Erythroblast (primary cell): ENCODE measurements at places on chromosomes 11 and 22.

GRCh38 chr11:121575250-121575962 lies 122.6 kb upstream of the SORL1-AS1 start:
- no peak for DNase-seq

GRCh38 chr11:69876013-69876412 lies 56.8 kb upstream of the FGF3 start:
- DNase-seq, result no peak

- DNase-seq, result no peak
Observed at GRCh38 chr22:38481162-38481870, 13.4 kb downstream of the KDELR3 start.

- peak; percentile 4 for DNase-seq
Observed at GRCh38 chr11:11987503-11988022, 20.9 kb downstream of the DKK3 start.

DNA sequence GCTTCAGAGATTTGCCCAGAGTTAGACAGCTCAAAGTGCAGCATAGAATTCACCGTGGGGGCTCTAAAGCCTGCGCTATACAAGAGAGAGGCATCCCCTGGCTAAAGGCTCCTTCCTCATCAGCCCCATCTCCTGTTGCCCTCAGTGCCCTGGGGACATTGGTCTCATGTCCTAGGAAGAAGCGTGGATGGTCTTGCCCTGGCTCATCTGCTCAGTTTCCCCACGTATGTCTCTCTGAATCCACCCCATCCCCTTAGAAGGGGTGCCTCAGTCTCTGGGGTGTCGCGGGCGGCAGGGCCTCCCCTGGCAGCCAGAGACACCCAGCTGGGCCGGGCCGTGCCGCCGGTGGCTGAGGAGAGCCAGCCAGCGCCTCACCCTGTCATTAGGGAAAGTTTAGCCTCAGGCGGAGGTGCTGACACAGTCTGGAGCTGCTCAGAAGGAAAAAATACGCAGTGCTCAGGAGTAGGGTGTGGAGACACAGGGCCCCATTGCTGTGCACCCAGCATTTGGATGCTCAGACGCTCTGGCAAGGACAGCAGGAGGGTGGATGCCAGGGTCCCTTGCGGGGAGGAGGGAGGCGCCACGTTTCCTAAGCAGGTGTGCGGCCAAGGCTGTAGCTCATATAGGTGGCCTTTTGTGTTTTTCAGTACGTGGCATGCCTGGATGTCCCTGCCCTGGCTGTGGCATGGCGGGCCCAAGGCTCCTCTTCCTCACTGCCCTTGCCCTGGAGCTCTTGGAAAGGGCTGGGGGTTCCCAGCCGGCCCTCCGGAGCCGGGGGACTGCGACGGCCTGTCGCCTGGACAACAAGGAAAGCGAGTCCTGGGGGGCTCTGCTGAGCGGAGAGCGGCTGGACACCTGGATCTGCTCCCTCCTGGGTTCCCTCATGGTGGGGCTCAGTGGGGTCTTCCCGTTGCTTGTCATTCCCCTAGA lies 1.3 kb downstream of the SLC39A13 start:
- no peak for DNase-seq

DNA sequence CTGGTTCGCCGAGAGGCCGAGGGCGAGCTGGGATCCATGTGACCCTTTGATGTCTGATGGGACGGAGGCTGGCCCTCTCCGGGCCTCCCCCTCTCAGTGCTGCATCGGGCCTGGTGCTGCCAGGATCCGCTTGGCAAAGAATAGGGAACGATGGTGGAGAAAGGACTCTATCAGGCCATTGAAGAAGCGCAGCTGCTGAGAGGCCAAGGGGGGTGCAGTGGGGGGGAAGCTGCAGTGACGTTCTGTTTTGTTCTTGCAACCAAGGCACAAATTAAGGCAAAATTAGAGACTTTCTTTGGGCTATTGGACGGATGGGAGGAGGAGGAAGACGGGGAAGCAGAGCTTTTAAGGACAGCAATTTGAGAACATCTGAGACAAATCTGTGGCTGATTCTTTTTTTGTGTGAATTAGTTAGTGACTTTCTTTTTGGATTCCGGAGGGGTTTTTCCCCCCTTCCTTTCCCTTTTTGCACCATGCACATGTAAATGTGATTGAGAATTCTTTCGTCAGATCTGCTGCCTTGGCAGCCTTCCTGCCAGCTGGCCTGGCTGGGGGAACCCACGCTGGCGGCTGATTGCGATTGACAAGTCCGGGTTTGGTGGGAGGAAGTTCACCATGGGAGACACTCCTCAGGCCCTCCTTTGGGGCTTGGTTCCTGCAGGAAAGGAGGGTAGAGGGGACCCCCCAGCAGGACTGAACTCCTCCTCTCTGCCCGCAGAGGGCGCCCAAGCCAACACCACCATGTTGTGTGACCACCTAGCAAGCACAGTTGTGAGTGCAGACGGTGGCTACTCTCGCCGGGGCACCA lies 214.6 kb downstream of the NTM start:
- DNase-seq, result peak; percentile 1

DNA sequence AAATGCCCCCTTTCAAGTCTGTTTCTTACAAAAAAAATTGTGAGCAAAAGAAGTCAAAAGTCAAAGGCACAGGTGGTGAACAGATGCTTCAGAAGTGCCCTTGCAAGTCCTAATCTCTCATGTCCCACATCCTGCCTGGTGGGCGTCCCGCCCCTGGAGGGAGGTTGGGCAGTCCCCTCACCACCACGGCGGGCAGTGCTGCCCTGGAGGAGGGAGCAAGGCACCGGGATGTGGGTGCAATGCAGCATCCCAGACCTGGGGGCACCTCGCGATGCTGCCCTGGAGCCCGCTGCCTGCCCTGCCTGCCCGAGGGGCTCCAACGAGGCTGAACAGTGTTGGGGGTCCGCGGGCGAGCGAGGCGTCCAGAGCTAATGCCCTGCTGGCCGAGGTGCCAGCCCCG lies 15.9 kb downstream of the MRGPRG start:
- no peak for DNase-seq

- DNase-seq, result no peak
Observed at GRCh38 chr11:121337740-121338272, 45.2 kb downstream of the SC5D start.

- DNase-seq, result no peak
Observed at GRCh38 chr22:16955678-16956210, 52.3 kb downstream of the GAB4 start.

- no peak for DNase-seq
Observed at GRCh38 chr11:15757048-15757698, 599.2 kb downstream of the SOX6 start.

DNA sequence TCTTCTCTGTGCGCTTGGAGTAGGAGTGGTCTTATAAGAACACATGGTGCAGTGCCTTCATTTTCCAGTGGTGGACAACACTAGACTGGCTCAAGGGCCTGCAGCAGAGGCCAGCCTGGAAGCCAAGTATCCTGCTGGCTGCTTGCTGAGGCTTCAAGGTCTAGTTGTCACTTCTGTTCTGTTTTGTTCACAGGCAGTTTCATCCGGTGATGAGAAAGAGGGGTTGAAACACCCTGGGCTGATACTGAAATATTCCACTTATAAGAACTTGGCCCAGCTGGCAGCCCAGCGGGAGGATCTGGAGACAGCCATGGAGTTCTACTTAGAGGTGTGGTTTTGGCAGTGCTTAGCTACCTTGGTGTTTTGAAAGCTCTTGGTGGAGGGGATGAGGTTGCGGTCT lies 29.8 kb downstream of the CABIN1 start:
- no peak for DNase-seq

DNA sequence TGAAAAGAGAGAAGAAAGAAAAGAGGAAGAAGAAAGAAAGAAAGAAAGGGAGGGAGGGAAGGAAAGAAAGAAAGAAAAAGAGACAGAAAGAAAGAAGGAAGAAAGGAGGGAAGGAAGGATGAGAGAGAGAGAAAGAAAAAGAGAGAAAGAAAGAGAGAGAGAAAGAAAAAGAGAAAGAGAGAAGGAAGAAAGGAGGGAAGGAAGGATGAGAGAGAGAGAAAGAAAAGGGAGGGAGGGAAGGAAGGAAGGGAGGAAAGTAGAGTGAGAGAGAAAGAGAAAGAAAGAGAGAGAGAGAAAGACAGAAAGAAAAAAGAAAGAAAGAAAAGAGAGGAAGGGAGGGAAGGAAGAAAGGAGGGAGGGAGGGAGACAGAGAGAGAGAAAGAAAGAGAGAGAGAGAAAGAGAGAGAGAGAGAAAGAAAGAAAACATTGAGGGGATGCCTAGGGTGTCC lies 11.5 kb upstream of the RAC2 start:
- DNase-seq, result no peak

- DNase-seq, result no peak
Observed at GRCh38 chr11:32171445-32171844, 80.6 kb downstream of the RCN1 start.

GRCh38 chr11:18243783-18244362 lies 4.6 kb downstream of the SAA2 start:
- peak; percentile 85 for DNase-seq

- no peak for DNase-seq
Observed at GRCh38 chr11:68041617-68042218, 2.9 kb downstream of the TCIRG1 start.

GRCh38 chr11:117591316-117592039 lies 205.5 kb downstream of the DSCAML1 start:
- DNase-seq, result no peak

DNA sequence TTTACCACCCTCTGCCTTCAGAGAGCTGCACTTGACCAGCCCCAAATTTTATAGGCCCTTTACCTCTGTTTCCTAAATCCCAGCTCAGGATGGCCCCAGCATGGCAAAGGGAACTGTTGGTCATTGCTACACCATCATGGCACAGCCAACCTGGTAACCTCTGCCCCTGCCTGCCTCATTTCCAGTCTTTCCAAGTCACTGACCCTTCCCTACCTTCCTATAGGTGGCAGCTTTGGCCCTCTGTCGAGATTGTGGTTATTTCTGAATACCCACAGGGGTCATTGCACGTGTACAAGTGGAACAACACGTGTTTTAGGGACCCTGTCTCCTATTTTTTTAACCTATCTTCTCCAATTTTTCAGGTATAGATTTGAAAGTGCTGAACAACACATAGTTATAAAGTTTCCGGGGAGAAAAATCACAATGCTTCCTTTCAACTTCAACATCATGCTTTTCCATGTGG lies 2.8 kb downstream of the GALNT18 start:
- DNase-seq, result no peak

GRCh38 chr11:112421879-112422278 lies 161.2 kb upstream of the PLET1 start:
- no peak for DNase-seq
